ENCODE measurements at places on chromosomes 13 and 19. TPM values are rescaled to one million over a fixed set of nuclear protein-coding genes. Genes with fewer than 3 reads are reported as not detected.

PRTN3 gene
- total RNA-seq: 1.3 TPM

FAM124A gene
- total RNA-seq: 34.8 TPM

VAV1 gene
- 6.3 TPM for total RNA-seq

UGGT2 gene
- 49.9 TPM for total RNA-seq

KLK1 gene
- total RNA-seq: not detected

DMKN gene
- 38.5 TPM for total RNA-seq

TNFSF13B gene
- total RNA-seq: 5.8 TPM

POGLUT2 gene
- total RNA-seq: 5.8 TPM

GRCh38 chr19:18020212-18021085 lies 12.5 kb downstream of the ARRDC2 start:
- peak; percentile 49 for DNase-seq

- no peak for DNase-seq
These were observed 74.9 kb downstream of the SIPA1L3 start for GRCh38 chr19:37981785-37982475.

DNA sequence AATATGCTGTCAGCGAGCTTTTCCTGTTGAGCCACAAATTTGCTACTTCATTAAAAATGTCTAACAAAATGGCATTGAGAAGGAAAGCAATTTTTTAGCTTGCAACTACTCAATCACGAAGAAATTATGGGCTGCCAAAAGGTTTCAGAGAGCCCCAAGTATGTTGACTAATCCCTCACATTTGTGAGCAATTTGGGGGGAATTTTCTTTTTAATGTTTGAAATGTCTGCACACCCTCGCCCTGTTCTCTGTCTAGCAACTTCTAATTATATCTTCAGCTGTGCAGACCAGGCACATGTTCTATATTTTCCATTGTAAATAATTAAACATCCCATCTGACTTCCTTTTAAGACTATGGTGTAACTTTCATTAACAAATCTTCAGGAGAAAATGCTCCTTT lies 192.9 kb downstream of the DCT start:
- DNase-seq: no peak

DNA sequence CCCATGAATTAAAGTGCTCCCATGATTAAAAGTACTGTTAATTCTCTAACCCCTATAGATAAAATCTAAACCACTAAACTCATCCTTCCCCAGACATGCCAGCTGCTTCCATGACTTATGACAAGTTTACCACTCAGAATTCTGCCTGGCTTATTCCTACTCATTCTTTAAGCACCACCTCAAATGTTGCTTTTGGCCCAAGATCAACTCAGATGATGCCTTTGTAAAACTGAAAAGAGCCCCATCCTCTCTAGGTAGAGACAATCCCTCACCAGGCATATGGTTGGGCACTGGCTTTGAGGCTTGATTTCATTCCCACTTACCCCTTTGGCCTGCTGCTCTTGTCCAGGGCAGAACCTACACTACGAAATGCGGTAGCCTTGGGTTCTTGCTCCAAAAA lies 250.0 kb downstream of the DNAJC15 start:
- DNase-seq: no peak

DNA sequence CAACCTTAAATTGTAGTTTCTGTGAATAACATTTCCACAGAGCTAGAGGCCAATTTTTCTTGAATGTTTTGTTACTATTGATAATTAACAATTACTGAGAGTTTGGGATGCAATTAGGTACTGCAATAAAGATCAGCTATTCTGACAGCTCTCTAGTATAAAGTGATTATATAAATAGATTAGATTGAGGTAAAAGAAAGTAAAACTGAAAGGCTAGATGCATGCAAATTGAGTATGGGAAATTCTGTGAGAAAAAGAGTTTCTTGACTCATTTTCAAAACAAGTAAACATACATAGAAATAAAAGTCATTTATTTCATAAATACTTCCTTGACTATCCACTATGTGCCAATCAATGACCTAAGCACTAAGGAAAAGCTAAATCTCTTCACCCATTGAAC lies 1087.5 kb upstream of the ATXN8OS start:
- DNase-seq: no peak

DNA sequence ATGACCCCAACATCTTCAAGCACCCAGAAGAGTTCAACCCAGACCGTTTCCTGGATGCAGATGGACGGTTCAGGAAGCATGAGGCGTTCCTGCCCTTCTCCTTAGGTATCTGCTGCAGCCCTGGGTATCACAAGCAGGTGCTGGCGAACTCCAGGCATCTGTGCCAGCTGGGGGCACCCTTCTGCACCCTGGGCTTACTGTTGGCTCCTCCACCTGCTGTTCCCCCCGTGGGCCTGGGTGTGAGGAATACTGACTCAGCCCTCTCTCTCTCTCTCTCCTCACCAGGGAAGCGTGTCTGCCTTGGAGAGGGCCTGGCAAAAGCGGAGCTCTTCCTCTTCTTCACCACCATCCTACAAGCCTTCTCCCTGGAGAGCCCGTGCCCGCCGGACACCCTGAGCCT lies 13.0 kb downstream of the CYP2S1 start:
- no peak for DNase-seq

- no peak for DNase-seq
These were observed 1243.7 kb upstream of the PCDH9 start for GRCh38 chr13:68473834-68474326.

DNA sequence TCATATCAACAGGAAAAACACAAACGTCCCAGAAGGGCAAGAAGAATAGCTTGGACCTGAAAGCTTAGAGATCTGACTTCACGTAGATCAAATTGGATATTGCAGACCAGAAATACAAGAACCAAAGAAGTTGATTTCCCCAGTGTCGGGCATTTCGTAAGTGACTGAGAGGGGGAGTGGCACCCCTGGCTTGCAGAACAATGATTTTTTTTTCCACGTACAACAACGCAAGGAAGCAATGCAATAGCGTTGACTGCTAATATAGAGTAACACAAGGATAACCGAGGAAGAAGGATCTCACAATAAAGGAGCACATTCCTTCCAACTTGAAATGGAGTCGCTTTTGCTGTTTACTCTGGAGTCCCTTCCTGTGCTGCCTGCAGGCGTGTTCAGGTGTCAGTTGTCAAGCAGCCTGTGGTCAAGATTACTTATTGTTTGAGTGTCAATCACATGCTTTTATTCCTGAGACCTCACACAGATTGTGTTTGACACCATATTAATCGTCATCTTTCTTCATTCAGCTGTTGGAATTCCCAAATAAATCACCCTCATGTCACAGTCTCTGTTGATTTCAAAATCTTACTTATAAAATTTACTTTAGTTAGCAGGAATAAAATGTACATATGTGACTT lies 139.4 kb downstream of the FREM2 start:
- DNase-seq: no peak

GRCh38 chr13:110616103-110617101 lies 1.1 kb downstream of the NAXD start:
- peak; percentile 59 for DNase-seq

DNA sequence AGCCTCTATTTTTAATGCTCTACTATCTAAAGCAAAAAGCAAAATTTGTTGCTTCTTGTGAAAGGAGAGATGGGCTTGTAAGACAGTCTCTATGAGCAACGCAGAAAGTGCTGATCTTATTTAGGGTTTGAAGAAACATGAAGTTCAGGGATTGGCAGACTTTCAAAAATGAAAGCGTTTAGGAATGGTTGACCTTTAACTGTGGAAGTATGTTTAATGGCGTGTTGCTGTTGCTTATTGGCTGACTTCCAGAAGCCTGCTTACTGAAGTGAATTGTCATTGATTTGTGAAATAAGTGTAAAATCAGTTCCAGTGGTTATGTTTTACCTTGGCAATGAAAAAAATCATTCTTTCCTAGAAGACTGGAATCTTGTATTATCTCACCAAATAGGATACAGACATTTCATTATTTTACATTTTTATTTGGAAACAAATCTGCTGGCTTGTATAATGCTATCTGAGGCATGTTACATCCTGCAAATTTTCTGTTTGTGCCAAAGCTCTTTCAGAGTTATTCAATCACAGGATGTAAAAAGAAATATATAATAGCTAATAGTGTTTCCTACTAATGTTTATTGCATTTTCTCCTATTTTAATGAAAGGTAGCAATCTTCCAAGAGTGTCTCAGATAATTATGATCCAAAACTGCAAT lies 221.3 kb upstream of the SLITRK6 start:
- DNase-seq: no peak

GRCh38 chr13:99034333-99035085 lies 56.6 kb upstream of the DOCK9 start:
- no peak for DNase-seq

DNA sequence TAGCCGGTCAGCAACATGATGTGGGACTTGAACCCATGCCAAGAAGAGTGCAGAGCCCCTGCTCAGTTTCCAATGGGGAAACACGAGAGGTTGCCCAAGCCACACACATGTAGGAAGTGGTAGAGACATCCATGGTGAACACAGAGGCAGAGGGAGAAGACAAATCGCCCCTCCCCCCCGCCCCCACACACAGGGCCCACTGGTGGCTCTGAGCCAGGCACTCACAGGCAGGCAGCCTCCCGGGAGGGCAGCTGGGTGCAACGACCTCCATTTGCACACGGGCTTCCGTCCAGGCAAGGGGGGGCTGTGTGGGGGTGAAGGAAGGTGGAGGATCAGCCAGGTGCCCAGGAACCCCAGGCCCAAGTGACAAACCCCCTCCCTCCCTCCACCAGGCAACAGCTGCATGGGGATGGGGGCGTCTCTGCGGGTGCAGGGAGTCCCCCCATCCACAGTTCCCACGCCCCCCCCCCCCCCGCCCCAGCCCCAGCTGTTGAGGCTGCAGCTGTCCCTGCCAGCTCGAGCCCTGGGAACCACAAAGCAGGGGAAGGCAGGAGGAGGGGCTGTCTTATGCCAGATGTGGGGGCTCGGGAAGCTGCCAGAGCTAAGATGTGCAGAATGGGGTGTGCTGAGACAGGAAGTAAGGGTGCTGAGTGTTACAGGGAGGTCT lies 3.4 kb downstream of the NOTCH3 start:
- DNase-seq: no peak

DNA sequence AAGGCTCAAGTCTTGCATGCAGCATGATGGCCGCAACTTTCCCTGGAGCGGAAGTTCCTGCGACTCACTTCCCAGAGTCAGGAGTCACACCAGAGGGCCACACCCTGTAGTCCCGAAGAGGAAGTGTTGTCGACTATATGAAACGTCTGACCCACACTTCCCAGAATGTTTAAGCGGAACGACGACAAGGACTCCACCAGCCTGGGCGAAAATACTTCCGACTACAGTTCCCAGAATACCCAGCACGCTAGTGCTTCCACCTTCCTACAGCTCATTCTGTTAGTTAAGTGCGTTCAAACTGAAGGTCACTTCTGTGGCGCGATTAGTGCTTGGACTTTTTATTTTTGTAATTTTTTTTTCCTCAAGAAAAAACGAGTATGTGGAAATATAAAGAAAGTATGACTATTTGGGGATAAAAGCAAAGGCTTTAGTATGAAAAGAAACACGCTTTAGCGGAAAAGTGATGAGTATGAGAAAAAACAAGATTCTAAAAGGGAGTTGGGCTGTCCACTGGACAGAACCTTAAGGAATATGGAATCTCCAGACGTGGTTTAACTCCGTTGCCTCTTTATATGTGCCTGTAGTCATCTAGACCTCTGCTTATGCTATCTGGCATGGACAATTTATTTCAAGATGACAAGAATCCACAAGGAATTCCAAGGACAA lies 15.5 kb upstream of the ZNF112 start:
- no peak for DNase-seq

DNA sequence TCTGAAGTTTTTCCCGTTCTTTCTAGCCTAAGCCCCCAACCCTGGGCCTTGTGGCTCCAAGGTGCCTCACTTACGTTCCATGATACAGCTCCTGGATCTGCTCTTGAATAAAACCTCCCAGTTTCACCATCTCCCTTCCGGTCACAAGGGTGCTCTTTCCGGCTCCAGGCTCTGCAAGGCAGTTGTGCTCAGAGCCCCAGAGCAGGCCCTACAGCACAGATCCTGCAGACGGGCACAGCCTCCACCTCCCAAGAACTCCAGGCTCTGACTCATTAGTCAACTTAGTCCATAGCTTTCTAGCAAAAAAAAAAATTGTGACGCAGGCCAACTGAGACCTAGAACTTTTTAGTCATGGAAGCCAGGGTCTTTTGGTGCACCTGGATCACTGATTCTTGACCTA lies 33.9 kb upstream of the SLC7A10 start:
- no peak for DNase-seq

DNA sequence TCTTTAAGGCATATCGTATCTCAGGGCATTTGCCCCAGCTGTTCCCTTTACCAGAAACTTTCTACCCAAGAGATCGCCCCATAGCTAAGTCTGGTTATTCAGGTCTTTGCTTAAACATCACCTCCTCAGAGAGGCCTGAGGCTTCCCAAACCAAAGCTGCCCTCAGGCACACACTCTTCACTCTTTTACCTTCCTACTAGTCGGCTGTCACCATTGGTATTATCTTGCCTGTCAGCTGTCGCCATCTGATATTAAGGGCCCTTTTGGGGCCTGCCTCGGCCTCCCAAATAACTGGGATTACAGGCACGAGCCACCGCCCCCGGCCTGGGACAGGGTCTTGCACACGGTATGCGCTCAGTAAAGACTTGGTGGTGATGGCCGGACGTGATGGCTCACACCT lies 1.0 kb downstream of the GADD45GIP1 start:
- no peak for DNase-seq

GRCh38 chr19:17078036-17078919 lies 2.7 kb downstream of the MYO9B start:
- DNase-seq: no peak

DNA sequence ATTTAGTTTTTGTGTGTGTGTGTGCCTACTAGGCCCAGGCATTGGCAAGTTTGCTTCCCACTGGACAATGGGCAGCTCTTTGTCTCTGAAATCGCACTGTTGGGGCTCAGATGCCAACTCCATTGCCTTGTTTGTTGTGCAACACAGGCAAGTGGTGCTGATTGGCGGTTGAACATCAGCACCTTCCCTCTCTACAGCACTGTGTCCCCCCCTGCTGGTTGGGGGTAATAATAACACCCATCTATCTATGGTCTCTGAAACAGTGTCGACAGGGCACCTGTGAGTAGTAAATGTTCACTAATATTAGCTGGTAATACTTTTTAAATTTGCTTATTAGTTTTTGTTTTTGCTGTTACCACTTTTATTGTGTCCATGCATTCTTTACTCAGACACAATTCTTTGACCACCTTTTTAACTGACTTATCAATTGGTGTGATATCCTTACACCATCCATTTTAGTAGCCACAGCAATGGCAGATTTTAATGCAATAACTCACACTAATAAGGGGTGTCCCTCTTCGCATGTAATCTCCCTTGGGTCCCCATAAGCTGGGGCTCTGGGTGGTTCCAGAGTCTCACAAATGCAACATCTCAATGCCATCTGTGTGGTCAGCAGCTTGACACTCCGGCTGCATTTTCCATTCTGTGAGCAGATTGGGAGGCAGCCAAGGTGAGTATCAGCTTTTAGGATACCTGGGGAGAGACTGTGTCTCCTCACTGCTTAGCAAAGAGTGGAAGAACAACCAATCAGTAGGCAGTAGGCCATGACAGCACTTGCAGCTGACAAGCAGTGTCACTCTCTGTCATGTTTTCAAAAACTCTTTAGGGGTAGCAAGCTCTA lies 47.7 kb upstream of the UQCRFS1 start:
- DNase-seq: no peak

GRCh38 chr13:99150575-99151361 lies 49.9 kb upstream of the UBAC2 start:
- DNase-seq: no peak

Data from dorsolateral prefrontal cortex (tissue), 122 donors.